ENCODE measurements at places on chromosomes 16 and 17.

DNA sequence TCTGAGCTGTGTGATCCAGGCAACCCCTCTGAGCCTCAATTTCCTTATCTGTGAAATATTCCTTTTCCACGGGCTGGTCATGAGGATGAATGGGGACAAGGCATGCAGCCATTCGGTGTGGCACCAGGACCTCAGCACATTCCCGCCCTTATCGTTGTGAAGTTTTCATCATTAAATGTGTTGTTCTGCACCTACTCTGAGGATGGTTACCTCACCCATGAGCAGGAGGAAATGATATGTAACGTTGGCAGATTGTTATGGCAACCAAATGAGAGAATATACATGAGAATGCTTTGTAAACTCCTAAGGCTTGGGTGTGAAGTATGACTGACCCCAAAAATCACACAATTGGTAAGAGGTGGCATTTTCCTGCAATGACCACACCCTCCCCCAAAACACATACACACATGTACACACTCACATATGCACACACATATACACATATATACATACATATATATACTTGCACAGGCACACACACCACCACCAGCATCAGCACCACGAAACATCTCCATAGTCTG lies 39.5 kb downstream of the SMARCE1 start:
- no peak for DNase-seq

DNA sequence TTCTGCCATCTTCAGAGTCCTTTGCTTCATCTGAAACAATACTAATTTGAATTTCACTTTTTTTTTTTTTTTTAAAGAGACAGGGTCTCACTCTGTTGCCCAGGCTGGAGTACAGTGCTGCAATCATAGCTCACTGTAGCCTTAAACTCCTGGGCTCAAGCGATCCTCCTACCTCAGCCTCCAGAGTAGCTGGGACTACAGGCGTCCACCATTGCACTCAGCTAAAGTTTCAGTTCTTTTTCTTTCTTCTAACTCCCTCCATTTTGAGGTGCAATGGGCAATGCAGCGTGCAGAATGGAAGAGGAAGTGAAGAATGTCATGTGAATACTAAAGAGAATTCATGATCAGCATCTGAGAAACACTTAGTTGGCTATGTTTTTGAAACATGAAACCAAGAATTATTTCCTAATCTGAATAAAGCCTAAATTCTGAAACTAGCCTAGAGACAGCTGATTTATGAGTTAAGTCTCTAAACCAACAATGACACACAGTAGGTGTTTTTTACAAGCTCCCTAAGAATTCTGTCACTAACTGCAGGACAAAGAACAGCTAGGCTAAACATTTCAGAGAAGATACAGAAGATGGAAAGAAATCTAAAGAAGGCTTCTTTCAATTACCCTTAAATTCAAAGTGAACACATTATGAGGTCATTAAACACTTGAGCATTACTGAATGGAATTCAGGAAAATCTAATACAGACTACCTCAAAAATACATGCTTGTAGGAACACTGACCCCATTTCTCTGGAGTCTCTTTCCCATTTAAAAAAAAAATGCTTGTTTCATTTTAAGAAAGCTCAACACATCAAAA lies 21.0 kb downstream of the SNN start:
- DNase-seq, result no peak

- DNase-seq, result no peak
Observed at GRCh38 chr17:78325076-78325687, 34.7 kb downstream of the SOCS3 start.

GRCh38 chr16:50395763-50396710 lies 27.2 kb upstream of the BRD7 start:
- DNase-seq, result no peak

- DNase-seq, result no peak
Observed at GRCh38 chr17:4556996-4557395, 1.8 kb upstream of the MYBBP1A start.

DNA sequence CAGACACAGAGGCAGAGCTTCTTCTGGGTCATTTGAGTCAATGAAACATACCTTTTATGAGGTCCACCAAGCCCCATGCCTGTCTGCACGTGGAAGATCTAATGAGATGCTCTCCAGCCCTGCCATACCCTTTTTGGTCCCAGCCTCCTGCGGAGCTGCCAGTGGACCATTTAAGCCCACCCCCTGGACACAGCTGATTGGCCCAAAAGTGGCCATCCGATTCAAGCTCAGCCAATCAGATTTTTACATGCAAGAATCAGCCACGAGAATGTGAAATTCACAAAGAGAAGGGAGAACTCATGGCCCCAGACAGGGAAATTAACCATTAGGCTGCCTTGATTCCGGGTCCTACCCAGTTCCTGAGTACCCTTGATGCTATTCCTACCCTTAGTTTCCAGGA lies 231.0 kb upstream of the EEF2KMT start:
- no peak for DNase-seq

DNA sequence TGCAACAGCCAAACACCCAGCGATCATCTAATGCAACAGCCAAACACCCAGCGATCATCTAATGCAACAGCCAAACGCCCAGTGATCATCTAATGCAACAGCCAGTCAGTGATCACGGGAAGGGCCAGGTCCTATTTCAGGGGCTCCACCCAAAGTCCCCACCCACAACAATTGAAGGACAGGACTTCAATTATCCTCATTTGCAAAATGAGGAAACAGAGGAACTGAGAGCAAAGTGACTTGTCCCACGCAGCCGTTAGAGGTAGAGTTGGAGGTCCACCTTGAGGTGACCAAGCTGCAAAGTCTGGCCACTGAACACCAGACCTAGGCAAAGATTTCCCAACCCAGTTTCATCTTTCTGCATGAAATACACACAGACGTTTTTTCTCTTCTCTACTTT lies 3.7 kb downstream of the ZG16B start:
- no peak for DNase-seq

GRCh38 chr17:28977659-28978355 lies 26.5 kb upstream of the PHF12 start:
- DNase-seq, result no peak
